ENCODE measurements at places on chromosomes 11 and 22.

- no peak for DNase-seq
Observed at GRCh38 chr11:112229159-112229558, 2.9 kb downstream of the PTS start.

DNA sequence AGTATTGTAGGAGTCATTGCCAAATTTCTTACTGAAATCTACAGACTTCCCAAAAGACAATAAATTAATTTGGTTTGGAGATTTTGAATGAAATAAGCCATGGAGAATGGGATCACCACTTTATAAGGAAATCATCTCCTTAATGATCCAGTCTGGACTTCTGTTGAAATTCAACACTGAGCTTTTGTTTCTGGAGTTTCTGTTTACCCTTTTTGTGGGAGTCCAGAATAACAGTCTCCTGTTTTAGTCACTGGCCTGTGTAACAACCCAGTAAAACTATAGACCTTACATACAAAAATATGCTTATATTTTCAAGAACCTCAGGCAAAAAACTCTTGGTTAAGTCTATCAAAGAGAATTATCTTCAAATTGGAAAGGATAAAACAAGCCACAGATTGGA lies 321.7 kb upstream of the PLET1 start:
- DNase-seq, result no peak

GRCh38 chr22:46262449-46263215 lies 511 bp downstream of the PKDREJ start:
- peak; percentile 90 for DNase-seq

GRCh38 chr11:68099474-68100405 lies 21.4 kb downstream of the CHKA start:
- peak; percentile 58 for DNase-seq

DNA sequence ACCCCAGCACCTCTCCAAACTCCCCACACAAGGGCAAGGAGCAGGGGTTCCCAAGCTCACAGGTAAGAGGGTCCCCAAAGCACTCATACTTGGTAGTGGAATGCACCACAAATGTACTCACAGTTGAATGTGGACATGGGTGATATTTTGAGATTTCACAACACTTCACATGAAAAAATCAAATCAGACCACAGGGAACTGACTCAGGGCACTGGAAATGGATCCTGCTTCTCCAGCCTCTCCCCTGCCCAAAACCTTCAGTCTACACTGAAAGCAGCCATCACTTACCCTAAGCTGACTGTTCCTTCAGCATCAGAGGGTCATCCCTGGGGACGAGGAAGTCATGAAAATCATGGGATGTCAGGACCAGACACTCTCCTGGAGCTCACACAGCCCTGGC lies 40.2 kb downstream of the SCGB1A1 start:
- no peak for DNase-seq

GRCh38 chr11:72576661-72577060 lies 97.6 kb downstream of the PDE2A start:
- DNase-seq, result no peak

- no peak for DNase-seq
Observed at GRCh38 chr11:10561947-10562346, 6.5 kb downstream of the LYVE1 start.

GRCh38 chr11:113397212-113397611 lies 9.6 kb downstream of the ANKK1 start:
- no peak for DNase-seq

GRCh38 chr11:12331239-12331874 lies 46.0 kb upstream of the PARVA start:
- DNase-seq, result peak; percentile 77

DNA sequence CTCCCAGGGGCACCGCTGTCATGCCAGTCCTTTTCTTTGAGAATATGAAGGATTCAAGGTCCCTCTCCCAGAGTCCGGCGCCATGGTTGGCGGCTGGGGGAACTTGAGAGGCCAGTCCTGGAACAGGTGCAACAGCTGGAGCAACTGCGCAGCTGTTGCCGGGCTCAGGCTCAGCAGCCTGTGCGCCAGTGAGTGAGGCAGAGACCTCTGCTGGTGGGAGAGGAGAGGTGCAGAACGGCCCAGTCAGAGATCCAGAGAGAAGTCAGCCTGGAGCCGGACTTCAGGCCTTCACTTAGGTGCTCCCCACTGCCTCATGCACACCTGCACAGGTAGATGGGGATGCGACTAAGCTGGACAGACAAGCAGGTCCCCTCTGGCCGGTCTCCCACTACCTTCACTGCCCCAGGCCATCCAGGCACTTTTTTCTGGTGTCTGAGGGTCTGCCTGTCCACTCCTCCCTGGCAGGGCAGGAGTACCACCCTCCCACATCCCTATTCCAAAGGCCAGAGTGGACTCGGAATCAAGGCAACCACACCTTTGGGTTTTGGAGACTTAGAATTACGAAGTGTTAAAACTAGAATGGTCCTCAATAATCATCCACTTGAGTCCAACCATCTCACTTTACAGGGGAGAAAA lies 4.6 kb downstream of the CHRDL2 start:
- DNase-seq, result peak; percentile 79

GRCh38 chr11:79227308-79227707 lies 213.5 kb downstream of the TENM4 start:
- no peak for DNase-seq

DNA sequence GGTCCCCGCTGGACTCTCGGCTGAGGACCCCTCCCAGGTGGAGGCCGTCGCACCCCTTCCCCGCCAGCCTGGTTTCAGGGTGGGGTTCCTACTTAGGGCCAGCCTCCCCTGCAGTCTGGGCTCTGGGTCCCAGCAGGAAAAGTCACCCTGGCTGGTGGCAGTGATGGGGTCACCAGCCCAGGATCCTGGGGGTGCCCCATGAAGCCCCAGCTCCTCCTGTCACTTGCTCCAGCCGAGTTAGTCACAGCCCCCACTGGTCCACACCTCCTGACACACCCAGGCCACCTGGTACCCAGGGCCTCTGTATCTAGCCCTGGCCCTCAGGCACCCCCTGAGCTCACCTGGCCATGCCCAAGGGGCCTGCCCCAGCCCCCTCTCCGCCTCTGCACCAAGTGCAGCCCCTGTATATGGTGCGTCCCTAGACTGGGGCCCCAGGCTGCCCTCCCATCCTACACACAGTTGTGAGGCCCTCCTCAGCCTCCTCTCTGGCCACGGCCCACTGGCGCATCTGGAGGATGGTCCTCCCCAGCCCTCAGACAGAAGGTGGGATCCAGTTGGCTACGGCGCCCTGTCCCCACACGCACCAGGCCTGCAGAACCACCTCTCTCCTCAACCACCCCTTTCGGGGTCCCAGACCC lies 6.7 kb downstream of the PLXNB2 start:
- no peak for DNase-seq

DNA sequence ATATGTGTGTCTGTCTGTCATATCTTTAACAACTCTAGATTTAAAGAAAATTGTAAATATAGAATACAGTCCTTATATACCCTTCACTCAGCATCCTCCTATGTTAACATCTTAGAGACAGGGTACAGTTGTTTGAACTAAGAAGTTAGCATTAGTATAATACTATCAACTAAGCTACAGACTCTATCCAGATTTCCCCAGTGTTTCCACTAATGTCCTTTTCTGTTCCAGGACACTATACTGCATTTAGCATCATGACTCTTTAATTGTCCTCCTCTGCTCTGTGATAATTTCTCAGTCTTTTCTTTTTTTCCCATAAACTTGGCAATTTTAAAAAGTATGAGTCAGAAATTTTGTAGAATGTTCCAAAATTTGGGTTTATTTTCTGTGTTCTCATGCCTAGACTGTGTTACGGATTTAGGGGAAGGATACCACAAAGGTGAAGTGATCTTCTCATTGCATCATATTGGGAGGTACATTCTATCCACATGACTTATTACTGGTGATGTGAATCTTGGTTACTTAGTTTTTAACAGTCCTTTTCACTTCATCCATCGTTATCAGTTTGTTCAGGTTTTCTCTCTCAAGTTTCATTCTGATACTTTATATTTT lies 168.4 kb downstream of the SBF2 start:
- no peak for DNase-seq
